ENCODE measurements at places on chromosomes 3 and 15.

- no peak for DNase-seq
These were observed 176.5 kb upstream of the PLSCR5 start for GRCh38 chr3:146781606-146782005.

DNA sequence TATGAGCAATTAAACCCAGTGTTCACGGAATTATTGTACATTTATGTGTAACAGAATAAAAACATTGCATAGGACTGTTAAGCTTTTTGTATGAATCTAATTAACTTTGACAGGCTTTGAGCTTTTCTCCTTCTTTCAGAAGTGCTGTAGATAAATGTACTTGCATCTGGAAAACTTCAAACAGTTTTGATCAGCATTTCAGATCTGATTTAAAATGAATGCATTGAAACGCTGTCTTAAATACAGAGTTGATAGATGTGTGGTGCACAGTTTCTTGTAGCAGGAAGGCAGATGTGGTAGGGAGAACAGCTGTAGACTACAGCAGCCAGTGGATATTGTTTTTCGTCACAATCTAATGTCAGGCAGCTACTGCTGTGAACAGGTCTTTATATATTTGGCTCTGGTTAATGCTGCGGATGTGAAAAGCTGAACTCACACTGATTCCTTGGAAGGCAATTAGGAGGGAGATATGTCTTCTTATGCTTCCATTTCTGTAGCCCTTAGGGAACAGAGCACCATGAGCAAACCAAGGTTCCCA lies 193.8 kb upstream of the GOLIM4 start:
- DNase-seq, result no peak

DNA sequence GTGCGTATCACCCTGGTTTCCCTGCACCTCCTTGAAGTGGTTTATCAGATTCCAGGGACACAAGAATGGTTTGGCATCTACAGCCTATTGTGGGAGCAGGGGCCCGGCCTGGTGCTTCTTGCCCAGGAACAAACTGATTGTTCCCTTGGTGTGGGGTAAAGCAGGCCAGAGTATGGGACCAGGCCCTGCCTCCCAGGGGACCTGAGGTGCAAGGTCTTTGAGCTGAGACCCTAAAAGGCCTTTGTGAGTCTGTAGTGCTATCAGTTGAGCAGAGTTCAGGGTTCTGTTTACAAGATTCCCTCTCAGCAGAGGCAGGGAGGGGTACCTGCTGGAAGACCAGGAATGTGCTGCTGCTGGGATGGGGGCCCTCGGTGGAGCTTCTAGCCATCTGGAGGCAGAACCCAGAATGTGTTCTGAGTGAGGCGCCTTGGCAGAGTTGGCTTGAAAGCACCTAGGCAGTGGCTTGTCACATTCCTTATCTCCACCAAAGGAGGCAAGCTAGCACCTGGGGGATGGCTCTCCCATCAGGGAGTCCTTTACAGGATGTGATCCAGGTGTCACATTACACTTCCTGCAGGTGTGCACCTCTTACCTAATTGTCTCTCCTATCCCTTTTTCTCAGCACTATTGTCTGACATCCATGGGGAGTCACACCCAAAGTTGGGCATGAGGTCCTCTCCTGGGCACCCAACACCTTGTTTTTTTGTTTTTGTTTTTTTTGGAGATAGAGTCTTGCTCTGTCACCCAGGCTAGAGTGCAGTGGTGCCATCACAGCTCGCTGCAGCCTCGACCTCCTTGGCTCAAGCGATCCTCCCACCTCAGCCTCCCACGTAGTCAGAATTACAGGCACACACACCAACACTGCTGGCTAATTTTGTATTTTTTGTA lies 13.1 kb downstream of the FLNB start:
- no peak for DNase-seq

GRCh38 chr3:36595511-36595910 lies 168.8 kb downstream of the DCLK3 start:
- no peak for DNase-seq

DNA sequence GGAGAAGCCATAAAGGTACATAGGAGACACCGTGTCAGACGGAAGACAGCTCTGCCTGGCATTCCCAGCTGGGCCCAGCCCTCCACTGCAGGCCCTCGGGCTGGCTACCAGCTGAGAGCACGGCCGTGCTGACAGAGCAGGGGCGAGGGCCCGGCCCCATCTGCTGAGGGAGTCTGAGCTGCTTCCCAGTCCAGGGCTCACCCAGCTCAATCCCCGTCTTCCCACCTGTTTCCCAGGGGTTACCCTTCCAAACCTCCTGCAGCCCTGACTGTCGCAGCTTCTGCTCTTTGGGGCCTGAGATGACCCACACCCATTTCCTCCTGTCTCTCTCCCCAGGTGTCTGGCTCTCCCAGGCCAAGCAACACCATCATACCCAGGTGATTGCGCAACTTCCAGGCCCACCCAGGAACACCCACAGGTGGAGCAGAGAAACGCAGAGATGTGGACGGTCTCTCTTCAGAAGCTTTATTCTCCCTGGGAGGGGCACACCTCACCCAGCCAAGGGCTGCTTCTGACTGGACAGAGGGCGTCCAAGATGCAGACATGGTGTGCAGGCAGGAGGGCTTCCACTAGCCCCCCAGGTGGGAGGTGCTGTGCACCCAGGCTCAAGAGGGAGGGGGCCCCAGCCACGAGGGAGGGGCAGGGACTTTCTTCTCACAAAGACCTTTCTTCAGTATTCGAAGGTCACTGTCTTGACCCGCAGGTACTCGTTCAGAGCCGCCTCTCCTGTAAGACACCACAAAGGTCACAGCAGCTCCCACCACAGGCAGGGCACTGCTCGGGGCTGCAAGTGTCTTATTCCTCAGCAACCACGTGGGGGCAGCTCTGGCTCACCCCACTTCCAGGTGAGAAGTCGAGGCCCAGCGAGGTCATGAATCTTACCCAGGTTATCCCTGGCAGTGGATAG lies 19.4 kb upstream of the SLC41A3 start:
- no peak for DNase-seq

- DNase-seq, result no peak
These were observed 5.4 kb downstream of the CLN6 start for GRCh38 chr15:68224108-68224507.

DNA sequence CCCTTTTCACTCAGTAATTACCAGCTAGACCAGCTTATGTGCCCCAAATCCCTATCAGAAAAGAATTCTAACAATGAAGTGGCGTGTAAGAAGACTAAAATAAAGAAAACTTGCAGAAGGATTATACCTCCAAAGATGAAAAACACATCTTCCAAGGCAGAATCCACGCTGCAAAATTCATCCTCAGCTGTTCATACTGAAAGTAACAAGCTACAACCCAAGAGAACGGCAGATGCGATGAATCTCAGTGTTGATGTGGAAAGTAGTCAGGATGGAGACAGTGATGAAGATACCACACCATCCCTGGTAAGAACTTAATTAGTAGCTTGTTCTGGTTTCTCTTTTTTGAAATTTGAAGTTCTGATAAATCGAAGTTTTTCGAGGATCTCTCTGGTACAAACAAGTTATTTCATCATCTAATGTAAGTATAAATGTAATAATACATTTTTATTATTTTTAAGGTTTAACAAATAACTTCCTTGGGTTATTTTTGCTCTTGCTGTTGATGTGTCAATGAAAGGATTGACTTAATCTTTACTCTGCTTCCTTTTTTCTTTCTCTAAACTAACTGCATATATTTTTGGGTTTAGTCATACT lies 1.4 kb downstream of the WDR76 start:
- no peak for DNase-seq

DNA sequence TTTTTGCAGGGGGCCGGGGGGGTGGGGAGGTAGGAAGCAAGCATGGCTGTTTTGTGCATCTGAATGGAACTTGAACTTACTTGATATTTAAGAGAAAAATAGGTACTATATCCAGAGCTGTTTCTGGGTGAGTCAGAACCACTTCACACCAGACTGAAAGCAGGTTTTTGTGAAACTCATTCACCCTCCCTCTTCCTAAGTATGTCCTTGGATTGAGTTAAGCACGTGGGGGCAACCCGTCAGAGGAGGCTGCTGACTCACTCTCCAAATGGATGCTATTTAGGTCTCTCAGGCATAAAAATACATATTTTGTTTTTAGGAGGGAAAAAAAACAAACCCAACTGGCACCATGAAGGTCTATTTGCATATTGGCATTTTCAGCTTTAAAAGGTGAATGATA lies 270.3 kb downstream of the RYR3 start:
- DNase-seq, result no peak

DNA sequence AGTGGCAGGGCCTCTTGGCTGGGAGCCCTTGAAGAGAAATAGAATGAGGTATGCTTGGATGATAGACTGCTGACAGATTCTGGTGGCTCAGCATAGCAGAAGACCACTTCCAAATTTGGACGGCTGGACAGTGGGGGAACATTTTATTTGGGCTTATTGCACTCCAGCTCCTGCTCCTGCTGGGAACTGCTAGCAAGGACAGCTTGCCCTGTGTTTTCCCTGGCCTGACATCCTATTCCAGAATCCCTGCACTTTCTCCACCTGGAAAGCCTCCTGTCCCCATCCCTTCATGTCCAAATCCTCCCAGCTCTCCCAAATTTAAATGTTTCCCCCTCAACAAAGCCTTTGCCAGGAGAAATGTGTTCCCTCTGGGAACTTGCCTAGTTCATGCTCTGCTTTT lies 9.8 kb upstream of the COLQ start:
- no peak for DNase-seq

DNA sequence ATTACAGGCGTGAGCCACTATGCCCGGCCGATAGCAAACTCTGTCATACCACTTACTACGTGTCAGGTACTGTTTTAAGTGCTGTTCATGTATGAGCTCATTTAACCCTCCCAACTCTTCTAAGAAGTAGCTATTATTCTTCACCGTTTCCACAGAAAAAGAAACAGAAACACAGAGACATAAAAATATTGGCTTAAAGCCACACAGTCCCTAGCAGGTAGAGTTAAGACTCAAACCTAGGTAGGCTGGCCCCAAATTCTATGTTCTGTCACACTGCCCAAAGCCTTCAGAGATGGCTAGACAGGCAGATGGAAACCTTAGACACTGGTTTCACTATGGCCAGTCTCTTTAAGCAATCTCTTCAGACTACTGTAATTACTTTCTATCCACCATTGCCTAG lies 149.8 kb upstream of the KCNMB2 start:
- DNase-seq, result no peak

- no peak for DNase-seq
These were observed 132.0 kb downstream of the ARNT2 start for GRCh38 chr15:80536231-80536630.
